ENCODE measurements at places on chromosomes 7 and 10. TPM values are rescaled to one million over a fixed set of nuclear protein-coding genes. Genes with fewer than 3 reads are reported as not detected.

GRCh38 chr10:129345763-129346162, 121.3 kb upstream of the MGMT start:
- no peak for DNase-seq

DNA sequence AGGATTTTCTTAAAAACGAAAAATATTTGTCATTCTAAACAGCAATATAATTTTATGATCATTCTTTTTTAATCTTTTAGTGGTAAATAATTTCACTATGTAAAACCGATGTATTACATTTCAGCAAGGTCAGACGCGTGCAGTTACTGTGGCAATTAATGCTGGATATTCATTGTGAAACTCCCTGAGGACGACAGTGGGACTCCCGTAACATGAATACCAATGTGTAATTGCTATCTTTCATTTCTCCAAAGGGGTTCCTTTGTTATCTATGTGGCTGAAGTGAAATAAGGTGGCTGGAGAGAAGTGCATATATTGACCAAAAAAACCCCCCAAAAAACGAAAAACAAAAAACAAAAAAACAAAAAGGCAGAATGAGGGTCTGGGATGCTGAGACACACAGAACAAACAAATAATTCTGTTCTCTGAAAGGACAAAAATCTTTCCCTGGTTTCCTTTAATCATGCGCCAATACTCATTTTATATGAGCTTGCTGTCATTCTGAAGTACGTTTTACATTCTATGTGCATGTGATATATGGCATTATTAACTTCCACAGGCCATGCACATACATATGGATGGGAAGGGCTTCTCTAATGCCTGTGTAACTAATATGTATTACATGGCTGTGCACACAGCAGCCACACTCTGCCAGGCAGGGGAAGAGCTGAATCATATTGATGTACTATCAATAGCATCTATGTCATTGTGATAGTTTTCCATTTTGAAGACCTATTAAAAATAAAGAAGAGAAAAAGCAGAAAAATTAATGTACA, 161.4 kb downstream of the RAPGEF5 start:
- no peak for DNase-seq

GRCh38 chr10:61130366-61130765, 186.4 kb upstream of the RHOBTB1 start:
- no peak for DNase-seq

DNA sequence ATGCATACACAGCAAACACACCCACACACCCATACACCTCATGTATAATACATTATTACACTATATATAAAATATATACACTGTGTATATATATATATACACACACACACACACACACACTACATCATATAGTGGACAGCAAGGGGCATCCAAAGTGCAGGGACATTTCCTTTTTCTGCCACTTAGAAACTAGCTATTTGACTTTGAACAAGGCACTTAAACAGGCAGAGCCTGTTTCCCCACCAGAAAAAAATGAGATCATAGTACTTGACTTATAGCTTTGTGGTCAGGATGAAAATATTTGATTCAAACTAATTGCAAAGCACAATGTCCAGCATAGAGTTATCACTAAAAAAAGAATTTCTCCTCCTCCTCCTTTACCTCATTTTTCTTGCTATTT, 254.3 kb upstream of the NPVF start:
- no peak for DNase-seq

GRCh38 chr7:139598642-139599041, 75.2 kb downstream of the CLEC2L start:
- no peak for DNase-seq

DNA sequence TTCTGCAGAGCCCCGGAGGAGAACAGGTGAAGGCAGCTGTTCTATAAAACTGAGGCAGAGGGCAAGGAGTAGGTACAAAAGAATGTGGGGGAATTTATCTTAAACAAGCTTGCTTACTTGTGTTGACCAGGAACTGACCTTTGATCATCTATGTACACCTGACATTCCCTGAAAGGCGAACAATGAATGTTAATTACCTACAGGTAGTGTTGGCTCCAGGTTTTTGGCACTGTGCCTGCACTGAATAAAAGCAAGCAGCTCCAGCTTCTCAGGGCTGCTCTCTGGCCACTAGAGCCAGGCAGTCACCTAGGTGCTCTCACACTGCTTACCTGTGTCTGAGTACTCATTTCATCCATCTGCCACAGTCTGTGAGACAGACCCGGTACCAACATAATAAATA, 87.0 kb downstream of the RAPGEF5 start:
- DNase-seq = no peak

DNA sequence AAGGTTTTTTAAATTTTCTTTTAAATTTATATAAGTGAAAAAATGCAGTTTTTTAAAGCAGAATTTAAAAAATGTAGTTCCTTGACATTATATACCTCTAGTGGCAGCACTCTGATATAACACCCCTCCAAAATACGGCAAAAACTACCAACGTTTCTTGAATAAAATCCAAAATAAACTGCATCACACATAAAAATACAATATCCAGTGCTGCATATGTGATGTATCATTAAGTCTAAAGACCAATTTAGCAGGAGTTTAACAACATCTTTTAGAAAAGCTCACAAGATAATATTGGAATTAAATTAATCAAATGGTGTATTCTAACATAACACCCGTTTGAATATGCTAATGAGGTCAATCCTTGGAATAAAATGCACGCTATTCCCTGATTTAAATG, 1.4 kb downstream of the TCERG1L start:
- no peak for DNase-seq

DNA sequence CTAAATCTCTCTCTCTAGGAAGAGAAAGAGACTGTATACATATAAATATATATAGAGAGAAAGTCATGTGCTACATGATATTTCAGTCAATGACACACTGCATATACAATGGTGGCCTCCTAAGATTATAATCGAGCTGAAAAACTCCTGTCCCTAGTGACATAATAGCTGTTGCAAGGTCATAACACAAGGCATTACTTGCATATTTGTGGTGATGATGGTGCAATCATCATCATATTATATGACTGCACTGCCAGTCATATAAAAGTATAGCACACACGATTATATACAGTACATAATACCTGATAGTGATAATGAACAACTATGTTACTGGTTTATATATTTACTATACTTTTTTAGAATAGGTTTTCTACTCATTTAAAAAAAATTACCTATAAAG, 316.7 kb downstream of the FGFR2 start:
- DNase-seq = no peak

GRCh38 chr7:70356787-70357328, 758.6 kb downstream of the AUTS2 start:
- DNase-seq = no peak

DNA sequence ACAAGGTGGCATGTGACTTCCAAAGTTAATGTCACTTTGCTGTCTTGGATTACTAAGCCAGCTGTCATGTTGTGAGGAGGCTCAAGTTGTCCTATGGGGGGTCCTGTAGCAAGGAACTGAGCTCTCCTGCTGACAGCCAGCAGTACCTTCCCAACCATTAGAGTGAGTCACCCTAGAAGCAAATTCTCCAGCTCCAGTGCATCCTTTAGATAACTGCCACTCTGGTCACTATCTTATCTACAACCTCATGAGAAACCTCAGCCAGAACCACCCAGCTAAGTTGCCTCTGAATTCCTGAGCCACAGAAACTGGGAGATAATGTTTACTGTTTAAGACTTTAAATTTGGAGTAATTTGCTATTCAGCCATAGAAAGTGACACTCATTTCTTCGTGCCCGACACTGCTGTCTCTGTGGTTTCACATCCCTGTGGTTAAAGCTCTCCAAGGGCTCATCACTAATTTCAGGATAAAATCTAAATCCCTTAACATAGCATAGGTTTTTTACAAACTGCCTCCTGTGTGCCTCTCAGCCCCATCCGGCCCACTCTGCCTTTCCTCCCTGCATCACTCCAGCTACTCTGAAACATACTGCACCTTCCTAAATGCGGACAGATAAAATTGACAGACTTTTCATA, 83.5 kb downstream of the PRR15 start:
- no peak for DNase-seq

GRCh38 chr7:127514499-127514898, 70.9 kb downstream of the GCC1 start:
- no peak for DNase-seq

- peak; percentile 73 for DNase-seq
Observed at GRCh38 chr7:44580945-44581878, 819 bp downstream of the TMED4 start.

DNA sequence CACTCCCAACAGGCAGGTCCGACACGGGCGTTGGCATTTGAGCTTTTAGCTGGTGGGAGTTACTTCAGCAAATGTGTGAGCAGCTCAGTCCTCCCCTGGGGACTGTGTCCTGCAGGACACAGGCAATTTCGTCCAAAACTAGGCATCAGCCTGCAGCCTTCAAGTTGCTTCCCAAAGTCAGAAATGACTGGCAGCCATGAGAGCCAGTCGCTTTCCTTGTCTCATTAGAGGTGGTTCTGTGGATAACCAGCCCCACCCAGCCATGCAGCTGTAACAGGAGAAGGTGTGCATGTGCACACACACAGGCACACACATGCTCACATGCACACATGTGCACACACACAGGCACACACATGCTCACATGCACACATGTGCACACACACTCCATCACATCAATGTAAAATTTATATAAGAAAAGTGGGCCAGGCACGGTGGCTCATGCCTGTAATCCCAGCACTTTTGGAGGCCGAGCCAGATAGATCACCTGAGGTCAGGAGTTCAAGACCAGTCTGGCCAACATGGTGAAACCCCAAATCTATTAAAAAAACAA, 138.8 kb upstream of the TCERG1L start:
- DNase-seq = no peak

DNA sequence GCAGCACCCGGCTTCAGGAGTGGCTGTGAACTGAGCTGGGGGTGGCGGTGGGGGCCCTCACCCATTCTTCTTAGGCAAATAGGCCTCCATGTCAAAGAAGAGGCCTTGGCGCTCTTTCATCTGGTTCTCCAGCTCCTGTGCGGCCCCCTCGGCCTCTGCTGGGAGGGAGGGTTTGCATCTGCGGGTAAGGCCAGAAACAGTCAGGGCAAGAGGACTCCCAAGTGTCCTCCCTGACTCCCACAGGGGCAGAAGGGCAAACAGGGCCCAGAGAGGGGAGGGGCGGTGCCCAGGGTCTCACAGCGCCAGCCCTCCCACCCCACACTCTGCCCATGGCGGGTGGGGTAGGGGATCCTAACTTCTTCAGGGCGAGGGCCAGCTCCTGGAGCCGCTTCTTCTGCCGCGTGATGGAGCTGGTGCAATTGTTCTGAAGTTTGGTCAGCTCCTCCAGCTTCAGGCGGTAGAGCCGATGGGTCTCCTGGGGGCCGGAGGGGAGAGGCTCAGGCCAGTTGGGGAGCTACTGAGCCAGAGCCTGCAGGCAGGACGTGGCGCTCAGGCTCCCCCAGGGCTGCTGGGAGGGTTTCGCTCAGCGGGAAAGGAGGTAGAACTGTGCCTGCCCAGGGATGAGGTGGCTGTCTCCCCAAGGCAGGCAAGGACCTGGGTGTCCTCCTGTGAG, 2.2 kb downstream of the TMEM120A start:
- DNase-seq = no peak

DNA sequence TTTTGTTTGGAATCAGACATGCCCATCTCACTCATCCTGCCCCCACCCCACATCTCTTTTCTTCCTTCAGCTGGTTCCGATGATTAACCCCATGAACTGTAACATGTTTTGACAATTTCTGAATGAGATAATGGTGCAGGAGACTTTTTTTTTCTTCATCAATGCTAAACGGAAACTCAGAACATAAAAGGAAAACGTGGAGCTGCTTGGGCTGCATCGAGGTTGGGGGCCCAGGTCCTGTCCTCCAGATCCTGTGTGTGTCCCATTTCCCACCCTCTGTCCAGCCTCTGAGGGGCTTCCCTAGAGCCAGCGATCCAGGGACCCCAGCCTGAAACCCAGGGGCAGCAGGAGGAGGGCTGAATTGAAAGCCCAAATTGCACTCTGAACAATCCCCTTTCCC, 263.8 kb upstream of the GRB10 start:
- DNase-seq = no peak

GRCh38 chr7:130037703-130038102, 13.5 kb downstream of the ZC3HC1 start:
- DNase-seq = no peak

GRCh38 chr10:114683162-114683561, 25.1 kb upstream of the ABLIM1 start:
- no peak for DNase-seq

DNA sequence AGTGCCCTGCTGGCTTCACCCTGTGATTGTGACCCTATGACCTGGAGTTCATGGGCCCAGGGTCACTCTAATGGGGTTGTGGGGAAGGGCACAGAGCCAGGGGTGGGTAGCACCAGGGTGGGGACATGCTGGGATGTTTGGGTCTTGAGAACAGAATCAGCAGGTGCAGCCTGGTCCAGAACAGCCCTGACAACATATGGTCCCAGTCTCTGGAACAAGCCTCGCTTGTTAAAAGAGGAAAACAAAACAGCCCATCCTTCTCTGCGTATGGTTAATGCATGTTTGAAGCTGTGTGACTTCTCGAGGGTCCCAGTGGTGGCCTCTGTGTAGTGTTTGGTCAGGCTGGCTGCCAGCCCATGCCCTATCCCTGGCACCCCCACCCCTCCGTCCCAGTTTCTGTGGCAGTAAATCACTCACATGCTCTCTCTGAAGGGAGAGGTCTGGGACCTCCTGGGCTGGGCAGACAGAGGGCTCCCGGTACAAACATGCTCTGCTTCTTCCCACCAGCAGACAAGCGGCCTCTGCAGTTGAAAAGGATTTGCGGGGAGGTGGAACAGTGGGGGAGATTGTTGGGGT, 79.4 kb downstream of the FAM241B start:
- DNase-seq = no peak

DNA sequence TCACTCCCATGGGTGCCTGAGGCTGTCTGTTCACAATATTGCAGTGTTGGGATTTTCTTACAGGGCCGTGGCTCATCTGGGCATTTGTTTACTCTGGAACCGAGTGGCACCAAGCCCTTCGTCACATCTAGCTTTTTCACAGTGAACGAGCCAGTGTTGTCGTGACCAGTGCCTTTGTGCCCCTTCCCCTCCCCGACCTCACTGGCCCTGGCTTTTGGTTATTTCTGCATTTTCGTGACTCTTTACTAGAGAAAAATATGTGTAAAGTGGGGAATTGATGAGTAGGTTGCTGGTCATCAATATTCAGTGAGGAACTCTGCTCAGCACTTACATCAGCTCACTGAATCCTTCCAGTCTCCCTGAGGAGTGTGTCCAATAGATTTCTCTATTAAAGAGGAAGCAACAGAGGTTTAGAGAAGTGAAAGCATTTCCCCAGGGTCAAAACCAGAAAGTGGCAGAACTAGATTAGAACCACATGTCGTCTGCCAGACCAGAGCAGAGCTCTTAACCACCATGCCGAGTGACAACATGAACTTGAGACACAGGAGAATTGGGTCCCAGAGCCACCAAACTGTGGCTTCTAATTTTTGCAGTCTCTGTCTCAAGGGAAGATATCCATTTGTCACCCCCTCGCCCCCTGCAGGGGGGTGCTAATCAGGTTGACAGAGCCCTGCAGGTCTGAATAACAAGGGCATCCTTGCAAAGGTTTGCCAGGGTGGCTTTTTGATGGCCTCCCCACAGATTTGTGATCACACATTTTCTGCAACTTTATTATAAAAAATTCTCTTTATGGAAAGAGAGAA, 125.3 kb downstream of the CHN2 start:
- no peak for DNase-seq

The FOXK1 gene
- 35.0 TPM for total RNA-seq

The ABCB4 gene
- not detected for total RNA-seq

The LBX1 gene
- not detected for total RNA-seq

The PRSS37 gene
- total RNA-seq = not detected

The PRKAR2B gene
- 1.5 TPM for total RNA-seq

The ACHE gene
- not detected for total RNA-seq

Data from activated naive CD4-positive, alpha-beta T cell treated with anti-CD3 and anti-CD28 coated beads for 36 hours (primary cell).